ENCODE measurements at places on chromosomes 11 and 22.

DNA sequence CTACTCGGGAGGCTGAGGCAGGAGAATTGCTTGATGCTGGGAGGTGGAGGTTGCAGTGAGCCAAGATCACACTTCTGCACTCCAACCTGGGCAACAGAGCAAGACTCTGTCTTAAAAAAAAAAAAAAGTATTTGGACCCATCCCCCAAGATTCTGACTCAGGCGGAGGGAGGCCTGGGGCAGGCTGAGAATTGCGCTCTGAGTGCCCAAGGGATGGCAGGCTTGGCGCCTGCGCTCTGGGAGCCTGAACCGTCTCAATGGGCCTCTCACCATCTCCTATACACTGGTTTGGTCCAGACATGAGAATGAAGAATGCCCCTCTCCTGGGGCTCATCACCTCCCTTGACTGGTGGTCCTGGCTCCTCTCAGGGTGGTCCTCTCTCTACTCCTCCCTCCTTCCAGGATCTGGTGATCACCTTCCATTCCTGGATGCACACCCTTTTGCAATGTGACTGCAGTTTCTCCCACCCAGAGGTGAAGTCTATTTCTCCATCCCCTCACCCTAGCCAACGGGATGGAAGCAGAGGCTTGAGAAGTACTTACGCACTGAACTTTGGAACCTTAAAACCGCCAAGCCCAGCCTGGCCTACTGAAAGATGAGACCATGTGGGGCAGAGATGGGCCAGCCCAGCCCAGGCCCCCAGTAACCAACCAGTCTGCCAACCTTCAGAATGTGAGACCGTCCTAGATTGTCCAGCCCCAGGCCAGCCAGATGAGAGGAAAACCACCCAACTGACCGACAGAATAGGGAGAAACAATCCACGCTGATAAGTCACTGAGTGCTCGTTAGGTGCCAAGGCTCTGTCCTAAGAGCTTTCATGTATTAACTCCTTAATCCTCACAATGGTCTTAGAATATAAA lies 4.9 kb downstream of the POLR3H start:
- no peak for DNase-seq

DNA sequence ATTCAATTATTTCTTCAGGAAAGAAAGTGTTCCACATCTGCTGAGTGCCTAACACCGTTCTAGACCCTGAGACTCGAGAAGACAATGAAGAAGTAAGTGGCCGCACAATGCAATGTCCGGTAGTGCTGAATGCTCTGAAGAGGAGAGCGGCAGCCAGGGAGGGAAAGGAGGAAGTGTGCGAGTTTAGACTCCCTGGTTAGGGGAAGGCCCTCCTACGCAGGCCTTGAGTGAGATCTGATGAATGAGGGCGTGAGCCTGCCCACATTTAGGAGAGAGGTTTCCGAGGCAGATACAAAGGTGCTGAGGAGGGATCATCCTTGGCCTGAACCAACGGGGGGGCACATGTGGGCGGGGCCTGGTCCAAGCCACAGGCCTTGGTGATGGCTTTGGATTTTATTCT lies 558.6 kb downstream of the NTM start:
- DNase-seq, result no peak

DNA sequence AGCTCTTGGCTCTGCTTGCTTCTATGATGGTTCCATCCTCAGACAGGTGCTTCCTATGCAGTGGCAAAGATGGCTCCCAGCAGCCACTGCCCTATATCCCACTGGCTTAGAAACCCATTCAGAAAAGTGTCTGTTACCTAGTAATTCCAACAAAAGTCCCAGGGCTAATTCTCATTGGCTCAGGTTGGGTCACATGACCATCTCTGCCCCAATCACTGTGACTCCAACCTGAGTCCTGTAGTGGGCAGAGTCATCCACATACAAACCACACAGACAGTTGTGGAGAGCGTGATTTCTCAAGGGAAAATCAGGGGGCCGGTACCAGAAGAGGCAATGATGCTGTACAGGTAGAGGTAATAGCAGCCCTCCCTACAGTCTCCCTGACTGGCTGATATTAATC lies 67.5 kb downstream of the LHFPL7 start:
- no peak for DNase-seq

GRCh38 chr11:113587308-113587739 lies 112.1 kb upstream of the DRD2 start:
- no peak for DNase-seq

GRCh38 chr22:44201665-44202064 lies 20.9 kb downstream of the PARVG start:
- no peak for DNase-seq

GRCh38 chr22:32964411-32965057 lies 93.6 kb downstream of the SYN3 start:
- DNase-seq, result no peak

DNA sequence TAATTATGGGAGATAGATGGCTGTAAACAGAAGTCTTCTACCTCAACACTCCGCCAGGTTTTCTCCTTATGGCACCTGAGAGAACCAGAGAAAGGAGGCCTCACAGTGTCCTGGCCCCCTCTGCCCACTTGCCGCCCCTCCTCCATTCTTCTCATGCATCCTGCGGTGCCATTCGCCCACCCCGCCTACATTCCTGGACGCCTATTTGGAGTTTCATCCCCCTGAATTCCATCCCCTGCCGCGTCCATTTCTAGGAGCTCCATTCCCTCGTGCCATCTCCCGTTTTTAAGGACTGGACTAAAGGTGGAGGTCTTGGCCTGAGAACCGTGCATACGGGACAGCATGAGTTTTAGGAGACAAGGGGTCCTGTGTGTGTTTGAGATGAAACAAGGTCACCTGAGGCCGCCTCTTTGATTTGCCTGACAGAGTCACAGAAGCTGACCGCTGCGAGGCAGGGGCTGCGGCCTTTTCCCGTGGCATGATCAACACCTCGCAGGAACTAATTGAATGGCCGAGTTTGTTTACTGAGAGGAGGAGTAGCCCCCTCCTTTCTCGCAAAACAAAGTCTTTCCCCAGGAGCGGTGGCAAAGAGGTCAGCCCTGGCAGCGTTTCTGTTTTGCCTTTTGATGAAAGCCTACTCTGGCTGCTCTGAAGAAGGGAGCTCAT lies 246.2 kb downstream of the ST3GAL4 start:
- DNase-seq, result no peak

- DNase-seq, result no peak
Observed at GRCh38 chr11:44977493-44977984, 26.9 kb upstream of the TP53I11 start.

DNA sequence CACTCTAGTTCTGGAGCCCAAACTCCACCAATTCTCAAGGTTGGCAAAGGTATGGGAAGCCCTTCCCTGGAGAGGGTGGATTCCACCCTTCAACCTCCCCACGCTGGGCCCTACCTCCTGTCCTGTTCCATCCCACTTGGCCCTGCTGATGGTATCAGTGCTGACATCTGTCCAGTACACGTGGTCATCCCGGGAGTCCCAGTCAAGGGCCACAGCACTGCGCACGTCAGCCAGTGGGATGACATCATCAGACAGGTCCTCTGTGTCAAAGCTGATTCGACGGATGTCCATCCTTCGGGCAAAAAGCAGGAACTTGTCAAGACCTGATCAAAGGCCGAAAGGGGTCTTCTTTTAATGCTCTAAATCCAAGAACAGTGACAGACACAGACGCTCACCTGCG lies 32.1 kb downstream of the LRP4 start:
- no peak for DNase-seq

- DNase-seq, result no peak
Observed at GRCh38 chr22:23603266-23603665, 23.2 kb upstream of the IGLL1 start.

- no peak for DNase-seq
Observed at GRCh38 chr22:21858025-21858764, 9.2 kb downstream of the MAPK1 start.

DNA sequence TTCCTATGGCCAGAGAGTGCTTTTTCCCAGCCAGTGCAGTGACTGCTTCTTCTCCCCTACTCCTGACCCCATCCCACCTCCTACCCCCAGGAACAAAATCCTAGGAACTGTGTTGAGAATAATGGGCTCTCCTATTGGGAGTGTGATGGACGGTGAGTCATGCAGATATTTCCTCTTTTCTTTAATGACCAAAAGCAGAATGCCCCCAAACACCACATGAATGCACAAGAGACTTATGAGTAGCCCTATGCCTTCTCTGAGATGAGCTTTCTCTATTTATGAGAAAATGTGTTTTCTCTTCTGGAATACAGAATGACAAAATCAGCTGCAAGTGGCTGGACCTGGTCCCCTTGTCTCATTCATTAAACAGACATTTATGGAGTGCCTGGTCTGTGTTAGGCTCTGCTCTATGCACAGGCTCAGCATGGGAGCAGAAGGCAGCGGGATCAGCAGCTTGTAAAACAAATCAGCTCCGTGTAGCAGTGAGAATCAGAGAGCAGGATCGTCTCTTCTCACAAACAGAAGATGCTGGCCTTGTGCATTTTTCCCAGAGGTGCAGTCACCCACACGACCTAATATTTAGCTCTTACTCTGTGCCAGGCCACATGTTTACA lies 47.5 kb upstream of the GALNT18 start:
- no peak for DNase-seq

DNA sequence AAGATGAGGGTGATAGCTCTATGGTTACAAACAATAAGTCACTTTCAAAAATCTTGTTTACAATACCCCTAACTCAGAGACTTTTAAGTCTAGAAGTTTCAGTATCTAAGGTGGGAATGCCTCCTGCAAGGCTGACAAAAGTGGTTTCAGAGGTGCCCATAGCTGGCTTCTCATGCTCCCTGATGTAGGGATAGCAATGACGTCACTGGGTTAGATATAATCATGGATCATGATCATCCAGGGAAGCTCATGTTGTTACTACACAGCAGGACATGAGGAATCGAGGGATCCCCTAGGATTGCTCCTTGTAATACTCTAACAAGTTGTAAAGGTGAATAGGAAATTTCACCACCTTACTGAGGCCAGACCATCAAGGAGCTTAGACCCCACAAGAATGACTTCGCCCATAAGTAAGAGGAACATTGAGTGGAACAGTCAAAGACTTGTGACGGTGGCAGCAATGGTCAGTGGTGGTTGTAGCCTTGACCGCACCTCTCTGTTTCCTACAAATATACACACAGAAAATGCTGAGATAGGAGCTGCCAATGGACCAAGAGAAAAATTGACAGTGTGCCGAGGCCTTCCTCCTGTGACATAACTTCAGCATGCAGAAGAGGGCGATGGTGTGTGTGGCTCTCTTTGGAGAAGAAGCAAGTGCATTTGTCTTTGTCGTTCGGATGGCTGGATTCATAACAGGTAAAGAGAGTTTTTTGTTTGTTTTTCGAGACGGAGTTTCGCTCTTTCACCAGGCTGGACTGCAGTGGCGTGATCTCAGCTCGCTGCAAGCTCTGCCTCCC lies 15.6 kb downstream of the APOL4 start:
- DNase-seq, result no peak

DNA sequence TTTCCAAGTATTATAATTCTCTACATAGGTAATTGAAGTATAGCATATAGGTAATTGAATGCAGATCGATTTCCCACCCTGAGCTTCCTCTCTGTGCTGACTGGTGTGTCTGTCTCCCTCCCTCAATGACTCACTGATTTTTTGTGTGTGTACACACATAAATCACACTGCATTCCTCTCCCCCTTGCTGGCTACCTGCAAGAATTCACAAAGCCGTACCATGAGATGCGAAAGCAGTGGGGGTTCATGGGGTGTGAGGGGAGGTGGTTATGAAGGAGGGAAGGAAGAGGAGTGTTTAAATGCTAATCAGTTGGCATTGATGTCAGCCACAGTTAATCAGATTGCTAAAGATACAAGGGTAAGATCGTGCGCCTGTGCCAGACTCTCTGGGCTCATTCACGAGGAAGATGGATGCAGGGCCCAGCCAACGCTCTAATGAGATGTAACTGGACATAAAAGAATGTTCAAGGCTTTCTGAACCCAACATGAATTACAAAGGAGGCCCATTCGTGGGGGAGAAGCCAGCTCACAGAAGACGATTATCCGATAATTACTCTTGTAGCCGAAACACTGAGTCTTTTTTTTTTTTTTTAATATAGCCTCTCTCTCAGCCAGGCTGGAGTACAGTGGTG lies 107.4 kb downstream of the SEZ6L start:
- no peak for DNase-seq

DNA sequence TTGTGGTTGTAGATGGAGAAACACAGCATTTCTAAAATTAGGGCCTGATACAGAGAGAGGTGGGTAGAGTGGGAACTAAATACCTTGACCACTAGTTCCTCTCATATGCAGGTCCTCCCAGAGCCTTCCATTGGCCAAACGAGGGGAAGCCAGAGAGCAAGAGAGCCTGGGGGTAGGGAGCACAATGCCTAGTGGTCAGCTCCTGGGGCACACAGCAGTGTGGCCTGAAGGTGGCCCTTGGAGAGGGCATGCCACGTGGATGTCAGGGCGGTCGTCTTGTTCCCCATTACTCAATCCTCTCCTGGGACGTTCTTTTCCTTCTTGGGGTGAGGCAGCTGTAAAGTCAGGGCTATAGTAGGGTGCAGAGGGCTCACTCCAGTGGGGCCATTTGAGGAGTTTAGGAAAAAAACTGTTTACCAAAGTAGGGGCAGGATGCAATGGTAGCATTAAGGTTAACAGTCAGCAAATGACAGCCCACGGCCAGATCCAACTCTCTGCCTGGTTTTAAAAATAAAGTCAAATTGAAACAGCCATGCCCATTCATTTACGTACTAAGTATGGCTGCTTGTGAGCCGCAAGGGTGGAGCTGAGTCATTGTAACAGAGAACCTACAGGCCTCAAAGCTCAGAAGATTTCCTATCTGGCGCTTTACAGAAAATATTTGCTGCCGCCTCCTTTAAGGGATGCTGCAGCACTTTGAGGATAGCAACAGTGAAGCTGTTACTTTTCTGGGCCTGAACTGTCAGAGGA lies 7.6 kb downstream of the MYO18B start:
- DNase-seq, result no peak

DNA sequence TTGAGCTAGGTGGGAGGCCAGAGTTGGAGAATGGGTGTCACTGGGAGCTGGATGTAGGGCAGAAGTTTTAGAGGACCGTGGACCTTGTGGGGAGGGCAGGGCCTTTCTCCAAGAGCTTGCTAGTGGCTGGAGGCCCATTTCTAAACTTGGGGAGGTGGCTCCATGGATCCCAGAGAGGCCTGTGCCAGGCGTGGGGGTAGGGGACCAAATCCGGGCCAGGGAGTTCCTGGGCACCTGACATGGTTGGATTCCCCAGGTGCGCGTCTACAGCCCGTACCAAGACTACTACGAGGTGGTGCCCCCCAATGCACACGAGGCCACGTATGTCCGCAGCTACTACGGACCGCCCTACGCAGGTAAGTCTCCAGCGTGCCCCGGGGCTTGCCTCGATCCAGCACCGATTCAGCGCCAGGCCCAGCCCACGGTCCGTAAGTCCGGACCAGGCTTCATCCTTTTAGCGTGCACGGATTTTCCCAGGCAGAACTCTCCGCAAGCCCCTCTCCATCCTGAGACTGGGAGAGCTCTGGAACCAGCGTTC lies 14.2 kb downstream of the PLEKHB1 start:
- no peak for DNase-seq

- no peak for DNase-seq
Observed at GRCh38 chr11:19628018-19628417, 84.6 kb upstream of the NAV2 start.

GRCh38 chr11:127412722-127413380 lies 412.3 kb upstream of the KIRREL3 start:
- DNase-seq, result no peak

DNA sequence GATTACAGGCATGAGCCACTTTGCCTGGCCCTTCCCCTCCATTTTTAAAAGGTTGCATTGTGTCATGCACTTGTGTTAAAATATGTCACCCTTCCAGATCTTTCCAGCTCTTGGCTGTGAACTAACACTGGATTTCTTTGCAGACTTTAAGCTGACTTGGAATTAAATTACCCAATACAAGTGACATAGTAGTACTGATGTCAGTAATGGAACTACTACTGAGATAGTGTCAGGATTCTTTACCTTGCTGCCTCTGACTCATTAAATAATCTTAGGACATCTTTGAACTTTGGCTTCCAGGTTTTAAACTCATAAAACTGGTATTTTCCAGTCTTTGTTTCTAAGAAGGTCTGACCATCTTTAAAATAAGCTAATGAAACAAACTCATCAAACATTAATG lies 51.8 kb upstream of the OR4B1 start:
- DNase-seq, result no peak

All from esophagus squamous epithelium (tissue), 5 donors.